ENCODE measurements at places on chromosomes 12 and 14.

- no peak for DNase-seq
These were observed 26.2 kb upstream of the CMA1 start for GRCh38 chr14:24534286-24534685.

DNA sequence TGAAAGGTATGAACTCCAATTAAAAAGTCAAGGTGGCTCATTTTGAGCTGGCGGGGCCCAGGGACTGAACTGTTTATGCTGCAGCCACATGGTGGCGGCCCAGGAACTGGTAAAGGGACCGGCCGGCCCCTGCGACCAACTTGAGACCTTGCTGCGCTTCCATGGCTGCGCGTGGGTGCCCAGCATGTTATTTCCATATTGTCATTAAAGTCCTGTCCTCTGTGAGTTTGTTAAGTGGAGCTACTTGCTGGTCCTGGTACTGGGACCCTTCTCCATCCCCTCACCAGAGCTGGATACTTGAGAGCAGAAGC is 62.3 kb downstream of the BEGAIN start:
- no peak for DNase-seq

DNA sequence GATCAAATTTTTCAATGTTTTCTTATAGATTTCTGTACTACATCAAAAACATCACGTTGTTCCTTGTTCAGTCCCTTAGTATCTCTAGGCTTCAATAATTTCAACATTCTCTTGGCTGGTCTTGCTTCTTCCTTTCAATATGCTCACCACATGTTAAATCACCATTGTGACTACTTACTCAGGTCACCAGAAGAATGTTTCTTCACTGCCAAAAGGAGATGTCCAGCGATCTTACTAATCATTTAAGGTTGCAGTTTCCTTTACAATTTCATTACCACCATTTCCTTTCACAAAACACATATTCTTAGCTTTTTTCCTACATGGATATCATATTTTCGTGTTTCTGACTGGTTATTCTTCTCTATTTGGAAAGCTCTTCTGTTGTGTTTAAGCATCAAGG is 363.8 kb downstream of the NAV3 start:
- DNase-seq = no peak

DNA sequence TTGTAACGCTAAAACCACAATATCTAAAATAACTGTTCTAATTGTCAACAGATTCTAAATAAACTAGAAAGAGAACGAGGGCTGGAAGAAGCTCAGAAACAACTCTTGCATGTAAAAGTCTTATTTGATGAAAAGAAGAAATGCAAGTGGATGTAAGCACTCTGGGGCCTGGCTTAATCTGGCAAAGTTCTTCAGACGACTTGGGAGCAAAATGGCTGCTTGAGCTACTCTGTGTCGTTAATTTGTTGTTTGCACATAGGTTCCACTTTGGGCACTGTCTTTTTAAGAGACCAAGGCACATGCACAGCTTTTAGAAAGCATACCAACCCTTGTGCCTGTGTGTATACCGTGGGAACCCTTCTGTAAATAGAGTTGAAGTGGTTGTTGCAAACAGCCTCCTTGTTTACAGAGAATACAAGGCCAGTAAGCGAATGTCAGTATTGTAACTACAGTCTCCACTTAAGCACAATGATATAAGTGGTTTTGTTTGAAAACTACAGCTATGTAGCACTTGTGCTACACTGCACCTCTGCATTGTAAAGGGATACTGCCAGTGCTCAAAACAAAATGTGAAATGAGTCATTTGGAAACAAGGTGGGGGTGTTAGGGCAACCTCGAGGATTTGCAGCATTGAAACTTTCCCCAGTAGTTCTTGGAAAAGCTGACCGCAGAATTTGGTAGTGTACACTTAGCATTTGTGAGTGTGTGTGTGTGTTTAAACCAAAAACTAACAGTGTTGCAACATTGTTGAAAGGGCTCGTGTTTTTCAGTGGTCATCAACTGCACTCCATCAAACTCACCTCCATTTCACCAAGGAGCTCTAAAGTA is 154.3 kb downstream of the CEP83 start:
- no peak for DNase-seq

DNA sequence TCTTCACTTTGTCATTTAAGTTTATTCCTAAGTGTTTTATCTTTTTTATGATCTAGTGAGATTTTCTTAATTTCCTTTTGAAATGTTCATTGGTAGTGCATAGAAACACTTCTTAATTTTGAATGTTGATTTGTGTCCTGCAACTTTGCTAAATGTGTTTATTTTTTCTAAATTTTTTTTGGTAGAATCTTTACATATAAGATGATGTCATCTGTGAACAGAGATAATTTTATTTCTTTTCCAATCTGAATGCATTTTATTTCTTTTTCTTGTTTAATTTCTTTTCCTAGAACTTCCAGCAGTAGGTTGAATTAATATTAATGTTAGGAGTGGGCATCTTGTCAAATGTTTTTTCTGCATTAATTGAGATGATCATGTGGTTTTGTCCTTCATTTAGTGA is 42.1 kb downstream of the SLCO1B3 start:
- DNase-seq = no peak

DNA sequence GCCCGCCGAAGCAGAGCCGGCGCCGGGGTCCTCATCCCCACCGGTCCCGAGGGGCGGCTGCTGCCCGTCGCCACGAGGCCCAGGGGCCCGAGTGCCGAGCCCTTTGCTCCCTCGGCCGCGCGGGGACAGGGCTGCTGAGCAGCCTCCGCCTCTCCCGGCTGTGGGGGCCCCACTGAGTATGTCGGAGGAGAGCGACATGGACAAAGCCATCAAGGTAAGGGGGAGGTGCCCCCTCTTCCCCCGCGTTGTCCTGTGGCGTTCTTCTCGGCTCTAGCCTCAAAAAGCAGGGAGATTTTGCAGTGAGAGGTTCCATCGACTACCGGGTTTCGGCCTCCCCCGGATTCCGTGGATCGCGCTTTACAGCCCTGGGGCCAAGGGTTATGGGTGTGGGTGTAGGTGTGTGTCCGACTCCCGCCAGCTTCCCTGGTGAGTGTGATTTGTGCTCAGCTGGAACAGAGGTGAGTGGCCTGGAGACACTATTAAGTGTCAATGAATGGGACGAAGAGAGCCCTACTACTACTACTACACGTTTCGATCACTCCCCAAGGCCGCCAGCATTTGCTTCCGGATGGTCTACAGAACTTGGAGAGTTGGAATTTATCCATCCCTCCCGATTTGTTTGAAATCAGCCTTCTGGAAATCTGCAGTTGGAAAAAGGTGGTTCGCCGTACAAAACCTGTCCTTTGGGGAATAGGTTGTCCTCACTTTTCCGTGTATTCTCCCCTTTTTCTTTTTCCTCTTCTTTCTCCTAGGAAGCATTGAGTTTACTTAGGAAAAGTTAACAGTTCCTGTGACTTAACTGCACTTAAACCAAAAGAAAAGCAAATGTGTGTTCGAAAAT is 748 bp downstream of the MAPKAPK5 start:
- DNase-seq = no peak

GRCh38 chr12:64616201-64616600 is 5.9 kb downstream of the RASSF3 start:
- DNase-seq = no peak

DNA sequence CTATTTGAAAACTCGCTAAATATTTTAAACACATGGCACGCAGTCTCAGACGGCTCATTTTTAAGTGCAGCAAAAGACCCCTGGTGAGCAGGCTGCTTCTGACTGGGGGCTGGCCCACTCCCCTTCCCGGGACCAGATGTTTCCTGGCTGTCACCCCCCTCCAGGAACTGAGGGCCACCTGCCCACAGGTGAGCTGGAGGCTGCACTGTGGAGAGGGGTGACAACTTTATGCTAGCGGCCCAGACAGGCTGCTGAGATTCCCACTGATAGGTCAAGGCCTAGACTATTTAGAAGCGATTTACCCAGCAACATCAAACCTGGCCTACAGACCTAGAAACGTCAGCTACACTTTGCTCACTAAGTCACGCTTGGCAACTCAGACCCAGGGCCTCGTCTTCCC is 92.1 kb downstream of the BCL11B start:
- no peak for DNase-seq

DNA sequence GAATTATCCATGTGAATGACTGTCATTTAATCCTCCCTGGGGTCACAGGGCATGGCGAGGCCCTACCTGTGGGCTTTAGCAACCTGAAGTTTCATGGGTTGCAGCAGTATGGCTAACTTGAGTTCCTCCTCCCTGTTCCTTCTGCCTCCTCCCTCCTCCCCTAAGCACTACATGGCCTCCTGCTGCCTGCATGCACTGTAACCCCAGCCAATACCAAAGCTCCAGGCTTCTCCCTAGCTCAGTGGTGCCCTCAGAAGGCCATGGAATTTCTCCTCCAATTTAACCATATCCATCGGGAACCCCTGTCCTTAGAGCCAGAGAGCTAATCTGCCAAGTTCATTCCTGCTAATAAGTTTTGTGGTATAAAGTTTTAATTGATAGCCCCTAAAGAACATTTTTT is 95.1 kb downstream of the NT5DC3 start:
- DNase-seq = no peak

DNA sequence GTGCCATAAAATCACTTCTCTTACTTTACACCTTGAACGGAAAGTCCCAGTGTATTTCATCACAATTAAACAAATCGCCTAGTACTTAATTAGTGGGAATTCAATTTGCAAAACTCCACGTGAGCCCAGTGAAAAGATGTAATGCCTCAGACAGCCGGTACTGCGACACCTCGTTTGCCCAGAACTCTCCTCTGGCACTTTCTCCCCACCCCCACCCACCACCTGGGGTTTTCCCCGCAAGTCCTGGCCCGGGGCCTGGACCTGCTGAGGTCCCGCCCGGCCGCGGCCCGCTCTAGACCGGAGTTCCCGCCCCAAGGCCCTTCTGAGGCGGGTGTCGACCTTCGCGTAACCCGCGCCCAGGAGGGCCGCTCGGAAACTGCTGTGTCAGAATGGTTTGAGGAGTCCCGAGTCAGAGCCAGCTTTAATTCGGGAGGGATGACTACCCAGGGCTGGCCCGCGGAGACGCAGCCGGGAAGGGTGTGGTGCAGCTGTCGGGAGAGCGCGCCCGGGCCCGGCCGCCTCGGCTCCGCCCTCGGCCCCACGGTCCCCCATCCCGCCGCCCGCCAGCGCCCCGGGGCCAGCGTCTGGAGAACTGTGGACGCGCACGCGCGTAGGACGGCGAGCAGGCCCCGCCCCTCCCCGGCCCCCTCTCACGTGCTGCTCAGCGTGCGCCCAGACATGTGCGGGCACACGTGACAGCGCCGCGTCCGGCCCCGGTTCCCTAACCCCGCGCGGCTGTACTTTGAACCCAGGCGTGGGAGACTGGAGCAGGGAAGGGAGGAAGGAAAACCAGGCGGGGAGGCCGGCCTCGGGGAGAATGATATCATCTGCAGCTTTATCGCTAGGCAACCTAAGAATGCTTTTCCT is 10.8 kb downstream of the BHLHE41 start:
- peak; percentile 12 for DNase-seq

DNA sequence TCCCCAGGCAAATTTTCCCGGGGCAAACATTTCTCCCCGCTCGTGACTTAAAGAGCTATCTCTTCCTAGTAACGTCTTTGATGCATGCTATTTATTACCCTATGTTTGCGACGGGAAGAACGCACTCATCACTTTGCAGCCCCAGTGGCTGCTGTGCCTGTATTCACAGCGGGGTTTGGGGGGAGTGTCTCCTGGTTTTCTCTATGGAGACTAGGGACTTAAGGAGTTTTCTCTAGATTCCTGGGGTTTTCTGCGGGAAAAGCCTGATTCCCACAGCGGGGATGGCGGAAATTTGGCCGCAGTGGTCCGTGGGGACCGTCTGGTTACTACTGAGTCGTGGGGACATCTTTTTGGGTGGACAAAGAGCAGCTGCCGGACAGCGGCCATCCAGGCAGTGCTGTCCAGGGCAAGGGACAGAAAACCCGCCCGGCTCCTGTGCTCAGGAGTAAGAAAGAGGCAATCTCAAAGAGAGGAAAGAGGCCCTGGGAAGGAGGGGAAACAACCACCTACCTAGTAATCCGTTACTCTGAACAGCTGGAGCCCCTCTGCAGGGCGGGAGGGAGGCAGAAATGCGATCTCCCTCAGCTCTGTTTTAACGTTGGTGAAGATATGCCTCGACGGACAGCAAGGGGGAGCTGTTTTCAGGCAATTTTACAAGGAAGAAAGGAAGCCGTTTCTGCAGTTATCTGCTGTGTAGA is 771 bp upstream of the AVPR1A start:
- DNase-seq = no peak

DNA sequence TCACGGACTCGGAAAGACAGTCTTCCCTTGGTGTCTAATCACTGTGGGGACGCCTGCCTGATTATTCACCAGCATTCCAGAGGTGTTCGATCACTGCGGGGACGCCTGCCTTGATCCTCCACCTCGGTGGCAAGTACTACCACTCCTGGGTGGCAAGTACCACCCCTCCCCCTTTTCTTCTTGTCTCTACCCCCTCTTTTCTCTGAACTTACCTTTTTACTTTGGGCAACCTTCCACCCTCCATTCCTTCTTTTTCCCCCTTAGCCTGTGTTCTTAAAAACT is 12.0 kb upstream of the LGMN start:
- DNase-seq = no peak

GRCh38 chr12:87782838-87783237 is 246.4 kb downstream of the C12orf50 start:
- DNase-seq = no peak

DNA sequence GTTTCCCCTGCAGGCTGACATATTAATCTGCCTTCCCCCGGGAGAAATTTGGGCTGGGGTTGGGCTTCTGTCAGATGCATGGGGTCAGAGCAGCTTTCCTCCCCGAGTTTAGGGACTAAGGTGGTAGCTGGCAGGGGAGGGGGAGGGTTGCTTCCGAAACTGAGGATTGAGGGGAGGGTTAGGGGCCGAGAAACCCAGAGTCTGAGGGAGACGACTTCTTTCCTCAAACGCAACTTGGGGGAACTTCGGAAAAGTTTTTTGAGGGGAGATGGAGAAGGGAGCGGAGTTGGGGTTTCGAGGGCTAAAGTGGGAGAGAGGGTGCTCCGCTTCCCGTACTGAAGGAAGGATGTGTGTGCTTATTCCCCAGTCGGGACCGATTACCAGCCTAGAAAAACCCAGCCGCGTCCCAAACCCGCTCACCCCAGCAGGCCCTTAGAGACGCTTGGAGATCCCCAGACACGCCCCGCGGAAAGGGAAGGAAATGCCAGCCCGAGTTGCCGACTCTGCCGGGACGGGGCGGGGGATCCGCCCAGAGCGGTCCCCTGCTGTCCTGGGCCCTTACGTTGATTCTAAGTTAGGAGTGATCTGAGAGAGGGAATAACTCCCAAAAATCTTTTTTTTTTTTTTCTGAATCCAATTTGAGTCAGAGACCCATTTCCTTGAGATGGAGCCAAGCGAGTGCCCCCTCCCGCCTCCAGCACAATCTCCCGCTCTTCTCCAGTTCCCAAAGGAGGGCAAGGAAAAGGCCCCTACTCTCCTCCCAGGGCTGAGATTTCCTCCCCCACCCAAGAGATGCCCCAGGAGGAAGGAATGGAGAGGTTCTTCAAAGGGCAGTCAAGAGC is 61.9 kb downstream of the SMUG1 start:
- no peak for DNase-seq

- DNase-seq = no peak
These were observed 22.5 kb downstream of the SYNE2 start for GRCh38 chr14:63875311-63875710.

Data from NCI-H1436 (cell line).